Pulmonary artery endothelial cell (primary cell): ENCODE measurements at places on chromosomes 7 and 10. TPM values are rescaled to one million over a fixed set of nuclear protein-coding genes. Genes with fewer than 3 reads are reported as not detected.

Gene NEBL
- 0.71 and 1.4 TPM in 2 replicates for total RNA-seq

Gene ZNF33A
- total RNA-seq: 9.0 and 14.6 TPM in 2 replicates

Gene STOX1
- total RNA-seq: 0.11 and 0.13 TPM in 2 replicates

Gene SHH
- 0.20 TPM in 1 of 2 replicates, not detected in the other for total RNA-seq

Gene STAG3
- 0.13 and 0.42 TPM in 2 replicates for total RNA-seq

Gene ARPC1B
- total RNA-seq: 757 and 888 TPM in 2 replicates

Gene MALRD1
- not detected in 2 replicates for total RNA-seq

Gene NRCAM
- total RNA-seq: 59.2 and 87.2 TPM in 2 replicates

Gene MYOF
- total RNA-seq: 243 and 321 TPM in 2 replicates

Gene ATXN7L1
- total RNA-seq: 2.8 and 5.2 TPM in 2 replicates

Gene SPDYE2B
- not detected in 2 replicates for total RNA-seq

Gene CALY
- total RNA-seq: not detected in 2 replicates

Gene HECW1
- not detected in 2 replicates for total RNA-seq

Gene KIAA1549
- 1.9 and 2.9 TPM in 2 replicates for total RNA-seq

Gene UNCX
- total RNA-seq: not detected in 2 replicates

Gene SCIN
- under 0.01 and 0.18 TPM in 2 replicates for total RNA-seq

Gene ADRB1
- total RNA-seq: 0.13 and 0.28 TPM in 2 replicates

Gene CHST3
- 12.9 and 16.7 TPM in 2 replicates for total RNA-seq

Gene VWC2
- not detected in 2 replicates for total RNA-seq

Gene MUC3A
- total RNA-seq: not detected in 2 replicates

Gene GPR146
- 17.4 and 29.8 TPM in 2 replicates for total RNA-seq

Gene HTR5A
- not detected in 2 replicates for total RNA-seq

Gene ERVW-1
- not detected in 2 replicates for total RNA-seq

Gene ADO
- 16.6 and 17.7 TPM in 2 replicates for total RNA-seq

Gene UCMA
- not detected in 2 replicates for total RNA-seq

Gene MRLN
- total RNA-seq: not detected in 2 replicates

Gene C10orf90
- not detected in 2 replicates for total RNA-seq

Gene GNAT3
- total RNA-seq: not detected in 2 replicates

Gene INA
- total RNA-seq: 0.13 and 0.18 TPM in 2 replicates

Gene CALHM1
- total RNA-seq: not detected in 2 replicates

Gene TAS2R3
- 0.46 and 1.3 TPM in 2 replicates for total RNA-seq

Gene VOPP1
- 143 and 163 TPM in 2 replicates for total RNA-seq

Gene NUTM2D
- 0.60 and 1.3 TPM in 2 replicates for total RNA-seq

Gene H2BK1
- not detected in 2 replicates for total RNA-seq

Gene NUTM2B
- total RNA-seq: 0.07 and 0.11 TPM in 2 replicates

Gene LFNG
- 5.8 and 8.6 TPM in 2 replicates for total RNA-seq

Gene EEPD1
- 0.28 and 0.33 TPM in 2 replicates for total RNA-seq

Gene RPA3
- 23.5 and 28.0 TPM in 2 replicates for total RNA-seq

Gene RAPGEF5
- 72.7 and 106 TPM in 2 replicates for total RNA-seq

Gene GRID2IP
- total RNA-seq: 0.04 TPM in 1 of 2 replicates, not detected in the other

Gene GPER1
- 0.46 and 2.0 TPM in 2 replicates for total RNA-seq

Gene IDE
- 27.6 and 41.0 TPM in 2 replicates for total RNA-seq

Gene TDRD1
- not detected in 2 replicates for total RNA-seq

Gene LLCFC1
- not detected in 2 replicates for total RNA-seq

Gene GFRA1
- 0.07 and 2.1 TPM in 2 replicates for total RNA-seq

Gene AGBL3
- total RNA-seq: 1.4 and 1.5 TPM in 2 replicates

Gene SPOCK2
- 0.18 and 0.20 TPM in 2 replicates for total RNA-seq

Gene SH2D4B
- under 0.01 TPM in 1 of 2 replicates, not detected in the other for total RNA-seq

Gene CASTOR2
- 10.3 and 15.6 TPM in 2 replicates for total RNA-seq

Gene CLRN3
- total RNA-seq: 0.11 TPM in 1 of 2 replicates, not detected in the other

Gene STEAP1
- total RNA-seq: 18.6 and 40.1 TPM in 2 replicates

Gene ZSWIM8
- total RNA-seq: 31.5 and 39.8 TPM in 2 replicates

Gene JMJD1C
- total RNA-seq: 118 and 122 TPM in 2 replicates
